ENCODE measurements at places on chromosomes 4 and X. TPM values are rescaled to one million over a fixed set of nuclear protein-coding genes. Genes with fewer than 3 reads are reported as not detected.

DNA sequence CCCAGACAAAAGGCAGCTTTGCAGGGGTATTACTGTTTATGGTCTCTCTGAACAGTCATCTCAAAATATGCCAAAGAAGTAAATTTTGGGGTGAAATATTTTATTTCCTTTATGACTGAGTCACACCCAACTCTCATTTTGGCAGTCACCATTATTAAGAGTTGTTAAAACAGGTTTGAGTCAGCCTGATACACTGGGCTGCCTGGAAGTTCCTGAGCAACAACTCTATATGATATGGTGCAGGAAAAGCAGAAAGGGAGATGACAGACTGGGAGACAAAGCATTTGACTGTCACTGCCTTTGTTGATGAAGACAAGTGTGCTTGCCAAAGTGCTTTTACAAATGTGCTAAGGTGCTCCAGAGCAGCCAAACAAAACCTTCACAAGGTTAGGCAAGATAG lies 1263.5 kb downstream of the PCDH7 start:
- H3K4me1 ChIP-seq: no peaks in the 10 kb centered on the region
- no peaks in the 10 kb centered on the region for H3K27me3 ChIP-seq
- no peak overlapping the region for H3K27ac ChIP-seq
- H3K36me3 ChIP-seq: no peaks in the 10 kb centered on the region

DNA sequence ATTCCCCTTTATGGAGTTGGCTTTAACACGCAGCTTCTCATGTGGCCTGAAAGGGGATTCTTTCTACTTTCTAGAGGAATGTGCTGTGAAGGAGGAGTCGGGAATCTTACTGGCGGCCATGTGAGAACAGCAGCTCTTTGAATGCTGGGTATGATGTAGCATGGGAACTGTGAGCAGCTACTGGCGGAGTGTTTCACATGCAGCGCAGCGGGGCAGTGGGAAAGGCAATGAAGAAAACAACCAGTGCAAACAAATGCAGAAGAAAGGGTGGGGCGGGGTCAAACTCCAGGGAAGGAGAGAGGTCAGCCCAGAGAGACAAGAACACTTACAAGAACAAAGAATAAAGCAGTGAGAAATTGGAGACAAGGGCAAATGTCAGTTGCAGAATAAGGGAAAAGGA lies 363.8 kb upstream of the FTHL17 start:
- no peaks in the 10 kb centered on the region for H3K27me3 ChIP-seq
- H3K36me3 ChIP-seq: no peaks in the 10 kb centered on the region
- DNase-seq: peak; percentile 56
- peaks cover 2% of the 10 kb centered on the region for H3K4me1 ChIP-seq
- no peak overlapping the region for H3K4me3 ChIP-seq

The UGT2B28 gene
- not detected for total RNA-seq

The HTR2C gene
- total RNA-seq: 2.0 TPM

The RIPPLY1 gene
- total RNA-seq: not detected

DNA sequence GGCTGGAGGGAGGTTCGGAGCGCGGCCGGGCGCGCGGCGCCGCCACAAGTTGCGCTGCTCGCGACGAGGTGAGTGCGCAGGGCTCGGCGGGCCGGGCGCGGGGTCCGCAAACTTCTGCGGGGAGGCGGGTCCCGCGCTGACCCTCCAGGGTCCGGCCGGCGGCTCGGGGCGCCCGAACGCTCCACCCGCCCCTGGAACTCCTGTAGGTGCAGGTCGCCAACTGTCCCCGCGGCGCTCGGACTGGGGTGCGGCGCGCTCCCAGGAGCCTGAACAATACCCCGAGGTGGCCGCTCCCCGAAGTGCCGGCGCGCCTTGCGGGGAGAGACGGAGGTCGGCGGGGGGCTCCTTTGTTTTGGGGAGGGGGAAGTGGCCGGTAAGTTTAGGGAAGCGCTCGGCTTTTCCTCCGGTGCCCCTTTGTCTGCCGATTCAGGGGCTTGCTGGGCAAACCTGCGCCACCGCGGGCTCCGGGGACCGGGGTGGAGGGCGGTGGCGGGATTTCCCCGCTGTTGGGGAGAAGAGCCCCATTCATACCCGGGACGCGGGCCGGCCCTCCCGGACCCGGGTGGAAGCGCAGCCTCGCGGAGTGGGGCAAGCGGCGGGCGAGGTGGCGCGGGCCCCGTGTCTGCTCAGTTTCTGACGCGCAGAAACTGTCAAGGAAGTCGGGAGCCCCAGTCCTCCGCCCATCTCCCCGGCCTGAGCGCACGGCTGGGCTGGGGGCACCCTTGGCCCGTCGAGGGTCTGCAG lies 694 bp downstream of the TBL1X start:
- no peak for DNase-seq
- peak overlapping the region; percentile 52 for H3K4me3 ChIP-seq
- H3K27me3 ChIP-seq: no peaks in the 10 kb centered on the region

GRCh38 chr4:163665101-163665500 lies 170.6 kb downstream of the TMA16 start:
- H3K4me1 ChIP-seq: no peaks in the 10 kb centered on the region
- H3K4me3 ChIP-seq: no peak overlapping the region
- DNase-seq: no peak

The SEC24D gene
- 84.6 TPM for total RNA-seq

GRCh38 chr4:139450586-139450985 lies 3.3 kb upstream of the RAB33B start:
- H3K36me3 ChIP-seq: no peaks in the 10 kb centered on the region
- H3K27me3 ChIP-seq: no peaks in the 10 kb centered on the region
- no peaks in the 10 kb centered on the region for H3K4me1 ChIP-seq
- H3K27ac ChIP-seq: no peak overlapping the region
- no peak for DNase-seq

DNA sequence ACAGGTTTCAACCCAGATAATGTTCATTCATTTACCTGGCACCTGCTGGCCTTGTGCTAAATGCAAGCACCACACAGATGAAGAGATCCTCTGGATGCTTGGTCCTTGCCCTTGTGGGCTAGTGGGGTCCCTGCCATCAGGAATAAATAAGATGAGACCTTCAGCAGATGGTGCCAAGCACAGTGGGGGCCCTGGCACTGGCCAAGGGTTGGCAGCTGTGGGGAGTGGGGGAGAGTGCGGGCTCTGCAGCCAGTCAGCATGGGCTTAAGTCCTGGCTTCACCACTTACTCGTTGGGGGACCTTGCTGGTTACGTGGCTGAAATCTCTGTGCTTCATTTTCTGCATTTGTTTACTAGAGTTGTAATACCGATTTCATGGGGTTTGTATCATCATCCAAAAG lies 6.9 kb downstream of the LAP3 start:
- H3K4me3 ChIP-seq: no peak overlapping the region
- H3K4me1 ChIP-seq: no peaks in the 10 kb centered on the region
- no peak overlapping the region for H3K27ac ChIP-seq
- no peaks in the 10 kb centered on the region for H3K27me3 ChIP-seq
- DNase-seq: no peak

DNA sequence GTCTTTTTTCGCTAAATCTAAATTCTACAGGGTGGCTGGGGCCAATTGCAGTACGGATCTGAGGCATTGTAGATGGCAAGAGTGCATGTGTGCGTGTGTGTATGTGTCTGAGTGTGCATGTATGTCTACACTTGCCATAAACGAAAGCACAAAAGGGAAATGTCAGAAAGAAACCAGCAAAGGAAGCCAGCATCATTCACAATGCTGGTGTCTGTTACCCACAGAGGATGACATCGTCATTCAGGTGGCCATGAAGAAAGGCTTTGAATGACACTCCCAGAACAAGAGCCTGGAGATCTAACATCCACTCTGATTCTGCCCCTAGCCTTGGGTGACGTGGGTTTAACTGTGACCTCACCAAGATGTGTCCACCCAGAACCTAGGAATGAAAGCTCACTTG lies 124.6 kb downstream of the DHRSX start:
- no peak overlapping the region for H3K4me3 ChIP-seq
- no peaks in the 10 kb centered on the region for H3K27me3 ChIP-seq
- no peak overlapping the region for H3K27ac ChIP-seq
- peaks cover 4% of the 10 kb centered on the region for H3K36me3 ChIP-seq

The HTN1 gene
- not detected for total RNA-seq

The CPZ gene
- 28.8 TPM for total RNA-seq

The CHIC1 gene
- 10.1 TPM for total RNA-seq

The SPRY1 gene
- 54.7 TPM for total RNA-seq

The MAGEB2 gene
- not detected for total RNA-seq

DNA sequence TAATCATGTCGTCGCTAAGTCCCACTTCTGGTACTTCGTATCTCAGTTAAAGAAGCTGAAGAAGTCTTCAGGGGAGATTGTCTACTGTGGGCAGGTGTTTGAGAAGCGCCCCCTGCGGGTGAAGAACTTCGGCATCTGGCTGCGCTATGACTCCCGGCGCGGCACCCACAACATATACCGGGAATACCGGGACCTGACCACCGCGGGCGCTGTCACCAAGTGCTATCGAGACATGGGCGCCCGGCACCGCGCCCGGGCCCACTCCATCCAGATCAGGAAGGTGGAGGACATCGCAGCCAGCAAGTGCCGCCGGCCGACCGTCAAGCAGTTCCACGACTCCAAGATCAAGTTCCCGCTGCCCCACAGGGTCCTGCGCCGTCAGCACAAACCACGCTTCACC lies 11.3 kb downstream of the PNCK start:
- no peak for DNase-seq
- H3K36me3 ChIP-seq: no peaks in the 10 kb centered on the region
- H3K27me3 ChIP-seq: no peaks in the 10 kb centered on the region
- H3K4me1 ChIP-seq: no peaks in the 10 kb centered on the region
- no peak overlapping the region for H3K27ac ChIP-seq

The TEX28 gene
- total RNA-seq: not detected

The EREG gene
- total RNA-seq: not detected

DNA sequence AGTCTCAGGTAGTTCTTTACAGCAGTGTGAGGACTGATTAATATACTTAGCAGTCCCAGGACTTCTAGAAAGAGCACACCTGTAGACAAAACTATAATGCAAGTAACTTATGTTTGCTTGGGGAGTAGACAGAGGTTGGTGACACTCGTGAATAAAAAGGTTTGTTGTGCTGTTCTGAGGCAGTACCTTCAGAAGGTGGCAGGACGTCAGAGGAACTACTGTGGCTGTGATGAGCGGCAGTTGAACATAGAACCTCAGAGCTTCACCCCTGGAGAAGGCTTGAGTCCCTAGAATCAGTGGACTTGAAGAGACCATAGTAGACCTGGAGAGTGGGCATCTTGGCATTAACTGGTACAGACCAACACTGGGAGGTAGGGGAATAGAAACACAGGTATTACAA lies 3.3 kb upstream of the GBA3 start:
- no peaks in the 10 kb centered on the region for H3K27me3 ChIP-seq
- H3K36me3 ChIP-seq: no peaks in the 10 kb centered on the region
- no peaks in the 10 kb centered on the region for H3K4me1 ChIP-seq

- no peak overlapping the region for H3K27ac ChIP-seq
- DNase-seq: no peak
- H3K27me3 ChIP-seq: peaks cover 3% of the 10 kb centered on the region
- peaks cover 3% of the 10 kb centered on the region for H3K4me1 ChIP-seq
- H3K4me3 ChIP-seq: no peak overlapping the region
Observed at GRCh38 chr4:139740121-139740520, 74.5 kb downstream of the MGST2 start.

- H3K4me3 ChIP-seq: no peak overlapping the region
- no peaks in the 10 kb centered on the region for H3K36me3 ChIP-seq
Observed at GRCh38 chr4:97432551-97432950, 710.7 kb downstream of the STPG2 start.

- no peak overlapping the region for H3K27ac ChIP-seq
- H3K27me3 ChIP-seq: no peaks in the 10 kb centered on the region
- no peak overlapping the region for H3K4me3 ChIP-seq
Observed at GRCh38 chr4:6410068-6410467, 62.3 kb downstream of the PPP2R2C start.

- no peaks in the 10 kb centered on the region for H3K36me3 ChIP-seq
- no peak for DNase-seq
- H3K27me3 ChIP-seq: no peaks in the 10 kb centered on the region
- no peak overlapping the region for H3K27ac ChIP-seq
Observed at GRCh38 chr4:139410312-139410711, 43.6 kb upstream of the RAB33B start.

- no peak overlapping the region for H3K27ac ChIP-seq
- H3K36me3 ChIP-seq: peaks cover 39% of the 10 kb centered on the region
- no peaks in the 10 kb centered on the region for H3K4me1 ChIP-seq
- no peaks in the 10 kb centered on the region for H3K27me3 ChIP-seq
Observed at GRCh38 chr4:183449193-183449882, 4.9 kb downstream of the CDKN2AIP start.
